ENCODE measurements at places on chromosomes 4 and X. TPM values are rescaled to one million over a fixed set of nuclear protein-coding genes. Genes with fewer than 3 reads are reported as not detected.

The GRID2 gene
- not detected for total RNA-seq

The SPP1 gene
- total RNA-seq, result 221 TPM

The RASSF6 gene
- total RNA-seq, result 1.1 TPM

The ANAPC10 gene
- 14.5 TPM for total RNA-seq

The GCNA gene
- total RNA-seq, result 0.88 TPM

The ABCG2 gene
- 22.4 TPM for total RNA-seq

The SSX3 gene
- not detected for total RNA-seq

The GAGE2A gene
- total RNA-seq, result not detected

The DDX60 gene
- 4.2 TPM for total RNA-seq

The CLCN4 gene
- 5.9 TPM for total RNA-seq

The PDLIM3 gene
- 0.24 TPM for total RNA-seq

The GPR173 gene
- not detected for total RNA-seq

The HMGN5 gene
- total RNA-seq, result 3.8 TPM

The ANAPC4 gene
- 13.2 TPM for total RNA-seq

The AP1S2 gene
- total RNA-seq, result 6.3 TPM

The IGSF1 gene
- total RNA-seq, result 0.27 TPM

The MAGED4 gene
- 8.6 TPM for total RNA-seq

The ADH1B gene
- not detected for total RNA-seq

The MAPK10 gene
- total RNA-seq, result 0.64 TPM

Measured in A549 treated with RU486 at 1 μM for 4 hours (cell line).